Liver (tissue), 10 donors: ENCODE measurements at places on chromosomes 2 and 18. TPM values are rescaled to one million over a fixed set of nuclear protein-coding genes. Genes with fewer than 3 reads are reported as not detected.

The ADD2 gene
- 0.08 TPM for total RNA-seq

The EPB41L5 gene
- 26.0 TPM for total RNA-seq

The PLEK gene
- total RNA-seq = 5.3 TPM

The CHMP1B gene
- total RNA-seq = 23.6 TPM

The C2orf80 gene
- not detected for total RNA-seq

The MTCL1 gene
- 5.4 TPM for total RNA-seq

The DNAJC5G gene
- total RNA-seq = not detected

The BCL11A gene
- total RNA-seq = 8.5 TPM

The DHRS9 gene
- 0.67 TPM for total RNA-seq
